Activated T-cell treated with anti-CD3 and anti-CD28 coated beads for 1 hour (primary cell): ENCODE measurements at places on chromosomes 7 and 10.

DNA sequence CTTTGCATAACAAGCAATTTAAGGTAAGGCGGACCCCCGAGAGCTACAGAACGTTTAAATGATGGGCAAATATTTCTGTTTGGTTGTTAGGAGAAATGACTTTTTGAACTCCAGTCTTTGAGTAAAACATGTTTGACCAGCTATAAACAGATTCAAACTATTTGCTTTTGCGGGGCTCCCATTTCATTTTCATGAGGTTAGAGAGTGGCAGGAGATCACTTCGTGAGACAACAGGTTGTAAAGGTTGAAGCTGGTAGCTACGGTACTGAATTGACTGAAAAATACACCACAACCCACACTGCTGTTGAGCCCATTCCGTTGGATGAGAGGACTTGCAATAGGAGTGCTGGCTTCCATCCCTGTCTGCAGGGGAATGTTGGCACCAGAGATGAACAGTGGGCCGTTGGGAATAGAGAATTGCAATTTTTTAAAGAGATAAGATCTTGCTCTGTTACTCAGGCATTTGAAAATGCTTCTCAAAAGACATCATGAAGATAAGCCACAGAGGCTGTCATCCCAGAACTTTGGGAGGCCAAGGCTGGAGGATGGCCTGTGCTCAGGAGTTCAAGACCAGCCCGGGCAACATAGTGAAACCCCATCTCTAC, 65.7 kb upstream of the CARD11 start:
- DNase-seq: no peak

DNA sequence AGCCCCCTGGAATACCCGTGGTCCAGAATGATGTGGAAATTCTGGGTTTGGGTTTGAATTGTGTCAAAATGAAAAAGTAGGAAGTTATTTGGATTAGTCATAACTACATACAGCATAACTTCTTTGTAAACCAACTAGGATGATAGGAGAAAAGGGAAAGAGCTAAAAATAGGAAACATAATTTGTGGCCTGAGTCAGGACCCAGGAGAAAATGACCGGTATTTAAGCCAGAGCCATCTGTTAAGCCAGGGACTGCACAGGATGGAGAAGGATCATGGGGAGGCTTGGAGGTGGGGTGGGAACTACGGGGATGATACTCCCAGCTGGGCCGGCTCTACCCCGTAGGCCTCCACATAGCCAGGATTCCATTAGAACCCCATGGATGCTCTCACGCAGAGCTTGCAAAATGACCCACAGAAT, 98.6 kb downstream of the MYOF start:
- DNase-seq: no peak

DNA sequence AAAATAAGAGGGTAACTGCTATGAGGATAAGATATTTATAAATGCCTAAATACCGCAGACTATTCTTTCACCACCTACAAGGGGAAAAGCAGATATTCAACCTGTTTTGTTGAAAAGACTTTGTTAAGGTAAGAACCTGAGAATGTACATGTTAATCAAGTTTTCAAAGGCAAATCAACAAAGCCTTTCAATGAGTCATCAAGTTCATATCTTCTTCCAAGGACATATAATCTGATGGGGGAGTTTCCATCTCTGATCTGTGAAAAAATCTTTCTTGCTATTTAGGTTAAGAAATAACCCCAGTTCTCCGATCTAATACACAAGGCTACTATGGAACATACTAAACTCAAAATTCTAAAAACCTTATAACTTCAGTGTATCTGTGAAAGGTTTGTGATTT, 40.0 kb upstream of the ANLN start:
- no peak for DNase-seq

DNA sequence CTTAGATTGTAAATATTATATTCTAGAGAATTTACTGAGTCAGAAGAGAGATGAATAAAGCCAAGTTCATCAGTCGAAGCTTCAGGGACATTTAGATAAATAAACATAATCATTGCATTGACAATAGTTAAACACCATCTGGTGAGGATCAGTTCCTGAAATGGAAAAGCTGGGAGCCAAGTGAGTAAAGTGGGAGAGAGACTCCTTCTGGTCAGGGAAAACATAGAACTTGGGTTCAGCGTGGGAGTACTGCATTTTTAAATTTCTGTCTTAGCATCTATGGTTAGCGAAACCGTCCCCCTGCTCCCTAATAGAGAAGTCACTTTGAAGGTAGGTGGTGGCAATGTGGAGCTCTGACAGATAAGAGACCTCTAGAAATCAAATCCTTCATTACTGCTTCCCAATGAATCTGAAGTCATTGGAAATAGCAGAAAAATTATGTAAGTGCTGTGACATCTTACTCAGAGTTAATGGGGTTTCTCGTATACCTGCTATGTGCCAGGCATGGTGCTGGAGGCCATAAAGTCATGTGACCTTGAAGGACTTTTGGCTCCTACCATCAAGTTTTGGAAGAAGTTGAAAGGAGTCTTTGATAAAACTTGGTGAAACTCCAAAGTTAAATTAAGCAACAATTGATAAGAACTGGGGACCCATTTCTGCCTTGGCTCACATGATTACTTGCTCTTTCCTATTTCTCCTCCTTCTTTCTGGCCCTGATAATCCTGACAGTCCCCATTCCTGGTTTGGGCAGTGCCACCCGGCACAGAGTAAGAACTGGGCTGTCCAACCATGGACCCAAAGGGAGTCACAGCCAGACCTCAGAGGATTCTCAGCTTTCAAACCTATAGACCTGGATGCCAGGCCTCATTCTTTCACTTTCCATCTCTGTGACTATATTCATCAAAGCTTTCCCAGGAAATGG, 211.2 kb downstream of the C7orf25 start:
- no peak for DNase-seq

GRCh38 chr7:22725585-22725984, 1.4 kb upstream of the IL6 start:
- DNase-seq: no peak

- DNase-seq: no peak
These were observed 183.6 kb upstream of the GDF10 start for GRCh38 chr10:47116445-47116844.

GRCh38 chr7:26964156-26964808, 99.9 kb upstream of the SKAP2 start:
- DNase-seq: no peak

DNA sequence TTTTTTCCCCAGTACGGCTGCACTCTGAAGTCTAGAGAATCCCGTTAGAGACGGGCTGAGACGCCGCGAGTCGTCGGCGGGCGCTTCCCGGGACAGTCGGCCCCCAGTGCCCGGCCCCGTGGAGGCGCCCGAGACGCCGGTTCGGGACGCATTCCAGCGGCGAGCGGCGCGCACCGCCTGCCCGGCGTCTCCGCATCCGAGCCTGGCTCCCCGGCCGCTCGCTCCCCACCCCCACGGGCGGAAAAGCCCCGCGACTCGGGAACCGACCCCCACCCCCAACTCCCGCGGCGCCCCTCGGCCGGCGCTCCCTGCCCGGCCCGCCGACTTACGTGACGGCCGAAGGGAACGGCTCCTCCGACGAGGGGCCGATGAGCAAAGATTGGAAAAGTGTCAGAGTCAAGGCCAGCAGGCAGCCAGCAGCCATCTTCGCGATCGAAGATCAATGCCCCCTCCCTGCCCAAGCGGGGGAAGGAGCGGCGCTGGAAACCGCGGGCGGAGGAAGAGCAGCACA, 486 bp downstream of the CACNA2D1 start:
- no peak for DNase-seq

GRCh38 chr10:46516660-46517416, 39.6 kb downstream of the GPRIN2 start:
- DNase-seq: no peak

GRCh38 chr7:75867390-75867717, 11.5 kb upstream of the RHBDD2 start:
- no peak for DNase-seq
